ENCODE measurements at places on chromosomes 2 and 18.

- DNase-seq, result no peak
Observed at GRCh38 chr2:136049011-136049742, 63.8 kb upstream of the DARS1 start.

DNA sequence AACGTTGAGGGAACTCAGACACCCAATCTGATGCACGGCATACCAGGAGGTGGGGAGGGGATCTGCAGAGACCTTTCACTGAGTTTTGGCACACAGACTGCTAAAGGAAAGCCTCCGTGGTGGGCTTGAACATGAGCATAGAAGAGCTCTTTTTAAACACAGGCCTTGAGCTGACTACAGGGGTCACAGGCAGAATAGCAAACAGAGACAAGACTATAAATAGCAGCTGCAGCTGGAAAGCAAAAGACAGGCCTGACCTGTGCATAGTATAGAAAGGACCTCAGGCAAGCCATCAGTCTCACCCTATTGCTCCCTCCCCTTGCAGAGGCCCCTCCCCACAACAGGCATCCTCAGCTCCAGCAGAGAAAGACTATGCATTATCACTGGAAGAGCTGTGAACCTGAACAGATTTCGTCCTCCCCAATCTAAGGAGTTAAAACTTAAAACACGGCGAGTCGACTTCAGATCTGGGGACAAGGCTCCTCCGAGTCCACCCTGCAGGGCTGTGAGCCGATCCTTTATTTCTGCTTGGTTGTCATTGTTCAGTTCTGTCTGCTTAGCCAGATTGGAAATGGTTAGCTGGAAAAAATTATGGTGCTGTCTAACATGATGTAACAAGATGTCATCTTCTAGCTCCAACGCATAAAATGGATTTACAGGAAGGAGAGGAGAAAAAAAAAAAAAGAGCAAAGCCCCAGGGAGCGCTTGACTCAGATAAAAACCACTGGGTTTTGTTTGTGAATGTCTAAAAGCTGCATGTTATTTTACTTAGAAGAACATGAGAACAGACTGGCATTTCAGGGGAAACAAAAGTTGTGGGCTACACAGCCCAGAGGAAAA, 25.2 kb upstream of the LCLAT1 start:
- DNase-seq, result no peak

DNA sequence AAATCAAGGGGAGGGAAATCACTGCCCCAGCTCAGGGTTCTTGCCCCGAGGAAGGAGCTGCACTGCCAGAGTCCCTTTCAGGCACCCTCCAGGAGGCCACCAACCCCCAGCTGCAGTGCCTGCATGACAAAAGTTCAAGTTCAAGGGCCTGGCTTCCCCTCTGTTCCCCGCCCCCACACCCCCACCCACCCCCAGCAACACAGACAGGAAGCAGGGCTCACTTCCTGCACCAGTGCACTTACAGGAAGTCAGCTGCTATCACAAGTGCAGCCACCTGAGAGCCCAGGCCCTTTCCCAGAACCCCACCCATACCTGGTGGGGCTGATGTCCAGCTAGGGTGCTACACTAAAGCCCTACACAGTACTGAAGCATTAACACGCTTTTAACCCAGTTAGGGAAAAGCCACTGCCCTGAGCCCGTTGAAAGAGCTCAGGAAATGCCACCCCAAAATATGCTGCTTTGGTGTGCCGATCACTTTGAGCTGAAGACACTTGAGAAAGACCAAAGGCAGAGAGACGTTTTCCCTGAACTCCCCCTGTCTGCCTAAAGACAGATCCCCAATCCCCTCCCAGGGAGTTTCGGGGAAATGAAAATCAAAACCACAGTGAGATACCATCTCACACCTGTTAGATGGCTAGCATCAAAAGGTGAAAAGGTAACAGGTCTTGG, 109.9 kb upstream of the CAB39 start:
- DNase-seq, result no peak

- DNase-seq, result no peak
Observed at GRCh38 chr2:43192744-43193651, 33.4 kb downstream of the ZFP36L2 start.
